Activated CD8-positive, alpha-beta memory T cell treated with anti-CD3 and anti-CD28 coated beads for 48 hours (primary cell): ENCODE measurements at places on chromosomes 6 and 20.

- no peak for DNase-seq
Measured at GRCh38 chr6:132100388-132100990, 149.3 kb upstream of the CCN2 start.

GRCh38 chr6:1181939-1182605 is 129.8 kb upstream of the FOXQ1 start:
- DNase-seq = no peak

DNA sequence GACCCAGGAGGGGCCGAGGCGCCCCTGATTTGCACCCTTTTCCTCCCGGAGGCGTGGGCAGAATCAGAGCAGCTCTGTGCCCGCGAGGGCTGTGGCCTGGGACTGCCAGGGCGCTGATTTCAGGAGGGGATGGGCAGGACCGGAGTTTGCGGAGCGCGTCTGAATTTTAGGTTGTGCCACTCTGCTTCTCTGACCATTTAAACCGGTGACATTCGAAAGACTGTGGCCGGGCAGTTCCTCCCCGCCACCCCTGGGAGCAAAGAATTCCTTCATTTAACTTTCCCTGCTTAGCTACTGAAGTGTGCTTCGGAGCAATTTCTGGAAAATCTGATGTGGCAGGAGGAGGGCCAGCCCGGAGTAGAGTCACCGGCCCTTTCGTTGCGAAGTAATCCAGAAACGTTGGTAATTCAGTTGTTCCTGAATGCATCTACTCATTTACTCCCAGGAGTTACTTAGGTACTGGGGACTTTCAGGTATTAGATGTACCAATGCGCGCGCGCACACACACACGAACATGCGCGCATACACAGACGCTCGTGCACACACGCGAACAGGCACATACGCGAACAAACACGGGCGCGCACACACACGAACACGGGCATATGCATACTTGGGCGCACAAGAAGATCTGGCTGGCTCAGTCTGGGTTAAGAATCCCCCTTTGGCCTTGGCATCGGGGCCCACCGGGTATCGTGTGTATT is 568 bp downstream of the CCDC170 start:
- DNase-seq = no peak

DNA sequence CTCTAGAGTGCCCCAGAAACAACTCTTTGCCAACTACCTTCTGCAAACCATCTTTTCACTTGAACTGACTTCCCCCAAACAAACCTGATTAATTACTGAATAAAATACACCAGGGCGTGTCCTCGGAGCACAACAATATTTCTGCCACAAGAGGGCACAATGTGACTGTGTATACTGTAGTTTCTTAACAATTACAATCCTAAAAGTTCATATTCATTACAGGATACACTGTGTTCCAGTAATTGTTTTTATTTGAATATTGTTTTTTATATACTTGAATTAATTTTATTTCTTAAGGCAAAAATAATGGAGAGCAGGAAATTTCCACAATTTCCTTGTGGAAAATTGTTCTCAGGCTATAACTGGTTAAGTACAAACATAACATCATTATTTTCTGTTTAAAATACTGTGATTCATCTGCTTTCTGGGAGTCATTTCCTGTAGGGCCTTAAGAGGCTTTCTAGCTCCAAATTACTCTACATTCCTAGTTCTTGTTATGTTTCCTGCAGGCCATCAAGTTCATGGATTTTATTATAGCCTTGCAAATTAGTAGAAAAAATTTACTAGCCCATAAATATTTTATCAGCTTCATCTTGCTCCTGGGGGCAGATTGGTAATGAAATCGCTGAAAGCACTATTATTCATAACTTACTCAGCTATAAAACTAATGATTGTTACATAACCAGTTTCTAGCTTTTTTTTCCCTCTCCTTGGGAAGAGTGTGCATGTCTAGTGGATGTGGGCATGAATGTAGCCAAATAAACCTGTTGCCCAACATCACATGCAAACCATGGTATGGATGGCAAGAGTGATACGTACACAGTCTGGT is 51.9 kb upstream of the SLC22A16 start:
- no peak for DNase-seq

DNA sequence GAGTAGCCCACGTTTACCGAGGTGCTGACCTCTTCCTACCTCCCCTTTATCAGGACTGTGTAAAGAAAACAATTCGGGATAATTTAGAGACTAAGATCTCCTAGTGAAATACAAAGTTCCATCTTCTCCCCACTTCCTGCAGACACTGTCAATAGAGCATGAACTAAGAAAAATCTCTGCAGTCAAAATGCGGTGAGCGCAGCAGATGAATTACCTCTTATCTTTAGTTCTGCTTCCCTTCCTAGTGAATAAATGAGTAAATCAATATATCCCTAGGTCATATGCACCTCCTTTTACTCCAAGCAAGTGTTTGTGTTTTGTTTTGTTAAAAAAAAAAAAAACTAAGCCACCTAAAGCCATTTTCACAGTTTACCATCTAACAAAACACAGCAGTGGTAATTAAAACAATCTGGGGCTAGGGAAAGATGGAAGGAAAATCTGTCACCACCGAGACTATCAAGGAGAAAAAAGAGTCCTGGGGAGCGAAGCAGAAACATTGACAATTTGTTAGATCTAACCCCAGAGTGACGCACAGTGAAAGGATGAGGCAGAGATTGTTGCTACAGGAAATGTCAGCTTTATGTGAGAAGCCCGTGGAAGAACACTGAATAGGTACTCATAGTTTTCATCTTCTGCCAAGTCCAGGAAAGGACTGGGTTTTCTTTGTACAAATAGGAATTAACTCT is 159.4 kb upstream of the SPTLC3 start:
- no peak for DNase-seq

GRCh38 chr20:2741463-2741862 is 48.9 kb downstream of the EBF4 start:
- no peak for DNase-seq

DNA sequence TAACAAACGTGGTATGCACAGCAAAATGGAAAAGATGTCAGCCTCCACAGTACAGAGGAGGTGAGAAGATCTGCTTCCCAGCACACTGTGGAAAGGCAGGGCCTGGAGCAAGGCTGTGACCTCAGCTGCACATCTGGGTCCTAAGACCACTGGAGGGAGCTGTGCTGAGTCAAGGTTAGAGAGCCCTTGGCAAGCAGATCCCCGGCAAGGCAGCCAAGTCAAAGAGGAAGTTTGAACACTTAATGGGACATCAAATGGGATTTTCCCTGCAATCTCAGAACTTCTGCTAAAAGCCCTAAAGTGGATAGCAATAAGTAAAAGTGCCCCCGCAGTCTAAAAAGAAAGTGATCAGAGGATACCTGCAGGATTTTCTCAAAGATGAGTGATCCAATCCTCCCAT is 39.5 kb downstream of the UNC5CL start:
- DNase-seq = no peak

GRCh38 chr20:31595380-31595653 is 9.8 kb upstream of the ID1 start:
- DNase-seq = no peak

DNA sequence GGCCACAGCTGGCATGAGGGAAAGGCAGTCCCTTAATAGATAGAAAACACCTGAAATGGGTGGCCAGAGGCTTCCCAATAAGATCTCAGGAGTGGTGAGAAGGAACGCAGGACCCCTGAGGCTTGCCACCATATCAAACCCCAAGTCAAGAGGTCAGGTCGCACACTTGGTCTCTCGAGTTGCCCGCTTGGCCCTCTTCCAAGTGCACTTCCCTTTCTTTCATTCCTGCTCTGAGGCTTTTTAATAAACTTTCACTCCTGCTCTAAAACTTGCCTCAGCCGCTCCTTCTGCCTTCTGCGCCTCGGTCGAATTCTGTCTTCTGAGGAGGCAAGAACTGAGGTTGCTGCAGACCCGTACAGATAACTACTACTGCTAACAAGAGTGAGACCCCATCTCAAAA is 64.2 kb downstream of the SLC2A10 start:
- DNase-seq = no peak

DNA sequence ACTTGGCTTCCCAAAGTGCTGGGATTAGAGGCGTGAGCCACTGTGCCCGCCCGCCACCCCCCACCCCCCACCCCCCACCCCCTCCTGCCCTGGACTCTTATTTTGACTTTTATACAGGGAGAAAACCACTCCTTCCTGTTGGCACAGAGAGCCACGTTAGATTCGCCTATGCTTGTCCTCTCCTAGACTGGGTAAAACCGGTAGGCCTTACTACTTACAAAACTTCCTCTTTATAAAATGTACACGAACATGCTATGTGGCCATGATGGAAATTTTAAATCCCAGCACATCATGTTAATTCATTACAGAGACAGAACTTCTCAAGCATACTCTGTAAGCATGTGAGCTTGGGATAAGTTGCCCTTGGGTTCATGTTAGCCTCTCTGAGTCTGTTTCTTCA is 124.2 kb downstream of the SLC24A3 start:
- DNase-seq = no peak

DNA sequence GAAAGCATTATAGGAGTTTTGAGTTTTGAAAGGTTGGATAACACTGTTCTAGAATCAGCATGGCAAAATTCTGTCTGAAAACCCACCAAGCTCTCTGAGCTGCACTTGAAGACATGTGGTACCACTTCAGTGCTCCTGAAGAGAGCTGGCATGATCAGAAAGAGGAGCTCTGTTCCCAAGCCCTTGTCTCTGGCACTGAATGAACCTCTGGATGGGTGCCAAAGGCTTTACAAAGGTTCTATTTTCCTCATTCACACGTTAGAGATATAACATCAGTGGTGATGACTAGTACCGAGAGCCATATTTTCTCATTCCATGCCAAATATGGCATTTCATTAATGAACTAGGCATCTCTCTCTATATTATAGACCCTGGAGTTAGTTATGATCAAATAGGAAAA is 301.8 kb upstream of the ID4 start:
- no peak for DNase-seq

DNA sequence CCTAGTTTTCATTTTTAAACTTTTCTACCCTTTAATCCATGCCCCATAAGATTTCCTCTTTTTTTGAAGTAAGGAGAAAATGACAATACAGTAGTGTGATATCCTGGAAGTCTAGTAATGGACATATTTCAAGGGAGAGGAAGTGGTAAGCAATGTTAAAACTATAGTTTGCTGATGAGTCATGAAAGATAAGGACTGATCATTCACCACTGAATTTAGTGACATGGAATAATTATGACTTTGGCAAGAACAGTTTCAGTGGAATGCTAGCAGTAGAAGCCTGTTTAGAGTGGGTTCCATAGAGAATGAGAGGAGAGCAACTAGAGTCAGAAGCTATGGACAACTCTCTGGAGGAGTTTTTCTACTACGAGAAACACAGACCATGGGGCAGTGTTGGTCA is 24.9 kb upstream of the SLC2A12 start:
- DNase-seq = no peak

DNA sequence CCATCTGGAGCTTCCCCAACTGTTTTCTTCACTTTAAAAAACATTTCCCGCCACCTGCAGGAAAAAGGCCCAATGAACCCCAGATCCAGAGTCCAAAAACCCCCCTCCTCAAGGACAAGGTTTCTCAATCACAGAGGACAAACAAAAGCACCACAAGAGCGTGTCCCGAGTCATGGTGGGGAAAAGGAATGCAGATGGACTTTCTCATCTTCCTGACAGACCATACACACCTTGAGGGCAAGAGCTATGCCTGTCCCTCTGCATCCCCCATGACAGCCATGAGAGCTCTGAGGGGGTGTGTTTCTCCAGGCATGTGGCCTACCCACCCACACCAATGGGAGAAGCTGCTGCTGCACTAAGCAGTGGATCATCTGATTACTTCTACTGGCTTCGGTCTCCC is 9.0 kb downstream of the PEX6 start:
- DNase-seq = no peak
